ENCODE measurements at places on chromosomes 3 and 15. TPM values are rescaled to one million over a fixed set of nuclear protein-coding genes. Genes with fewer than 3 reads are reported as not detected.

GRCh38 chr3:17357035-17357710 is 385.3 kb downstream of the TBC1D5 start:
- no peak for ATAC-seq

RBM15B gene
- 25.1 TPM for total RNA-seq

DNA sequence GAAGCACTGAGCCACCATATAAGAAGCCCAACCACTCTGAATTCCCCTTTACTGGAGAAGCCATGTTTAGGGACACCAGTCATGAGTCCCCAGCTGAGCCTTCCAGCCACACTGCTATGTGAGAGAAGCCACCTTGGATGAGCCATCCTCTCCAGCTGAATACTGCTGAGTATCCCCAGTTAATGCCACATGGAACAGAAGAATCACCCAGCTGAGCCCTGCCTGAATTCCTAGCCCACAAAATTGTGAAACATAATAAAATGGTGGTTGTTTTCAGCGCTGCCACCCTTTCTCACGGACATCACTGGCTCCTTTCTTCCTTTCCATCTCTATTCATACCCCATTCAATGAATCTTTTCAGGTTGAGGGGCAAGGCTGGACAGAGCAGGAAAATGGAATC is 22.1 kb upstream of the LYZL4 start:
- no peak for ATAC-seq

DNA sequence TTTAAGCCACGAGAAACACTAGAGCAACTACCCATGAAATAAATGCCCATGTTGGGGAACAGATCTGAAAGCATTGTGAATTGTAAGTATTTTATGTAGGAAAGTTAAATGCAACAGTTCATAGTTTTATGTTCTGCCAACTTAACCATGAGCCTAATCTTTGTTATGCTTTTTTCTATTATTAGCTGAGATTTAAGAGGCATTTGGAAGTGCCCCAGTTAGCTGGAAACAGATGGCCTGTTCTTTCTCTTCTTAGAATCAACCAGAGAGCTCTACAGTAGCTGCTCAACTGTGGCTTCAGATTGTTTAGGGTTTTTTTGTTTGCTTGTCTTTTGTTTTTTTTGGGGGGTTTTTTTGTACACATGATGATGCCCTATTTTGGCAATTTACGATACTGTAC is 284.4 kb downstream of the KCNH8 start:
- ATAC-seq: no peak

CFAP161 gene
- 0.36 TPM for total RNA-seq

DNA sequence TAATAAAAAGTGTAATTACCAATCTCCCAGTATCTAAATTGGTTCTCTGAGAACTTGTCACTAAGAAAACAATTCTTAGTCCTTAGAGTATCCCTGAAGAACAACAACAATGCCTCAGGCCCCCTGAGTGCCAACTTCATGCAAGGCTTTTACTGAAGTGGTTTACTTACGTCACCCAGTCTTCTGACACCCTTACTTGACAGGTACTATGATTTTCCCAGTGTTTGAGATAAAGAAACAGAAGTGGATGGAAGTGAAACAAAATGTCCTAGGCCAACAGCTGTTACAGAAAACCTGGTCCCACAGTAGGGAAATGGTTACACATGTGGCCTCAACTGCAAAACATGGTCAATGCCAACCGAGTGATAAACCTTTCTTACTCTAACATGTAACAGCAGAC is 331.1 kb downstream of the FOXP1 start:
- no peak for ATAC-seq

DNA sequence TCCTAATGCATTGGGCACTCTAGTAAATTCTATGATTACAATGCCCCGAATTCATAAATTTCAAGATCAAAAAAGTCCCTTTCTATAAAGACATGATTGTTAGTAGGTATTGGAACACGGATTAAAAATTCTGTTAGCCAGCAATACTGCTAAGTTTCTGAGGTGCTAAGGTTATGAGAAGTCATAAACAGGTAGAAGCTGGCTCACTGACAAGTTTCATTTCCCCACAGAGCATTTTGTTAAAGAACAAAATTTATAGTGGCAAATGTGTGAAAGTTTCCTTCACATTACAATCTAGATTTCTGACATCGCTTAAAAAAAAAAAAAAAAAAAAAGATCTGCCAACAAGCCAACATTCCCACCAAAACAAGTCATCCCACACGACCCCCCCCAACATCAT is 12.4 kb upstream of the MAN2C1 start:
- ATAC-seq: no peak

VPS33B gene
- 13.4 TPM for total RNA-seq

- ATAC-seq: no peak
These were observed 148.1 kb upstream of the PEX5L start for GRCh38 chr3:180184816-180185215.

CHRD gene
- total RNA-seq: 0.84 TPM

- ATAC-seq: no peak
These were observed 7.1 kb upstream of the SLC6A11 start for GRCh38 chr3:10808974-10809373.

GRCh38 chr15:90596943-90597342 is 67.2 kb downstream of the CRTC3 start:
- no peak for ATAC-seq

DNA sequence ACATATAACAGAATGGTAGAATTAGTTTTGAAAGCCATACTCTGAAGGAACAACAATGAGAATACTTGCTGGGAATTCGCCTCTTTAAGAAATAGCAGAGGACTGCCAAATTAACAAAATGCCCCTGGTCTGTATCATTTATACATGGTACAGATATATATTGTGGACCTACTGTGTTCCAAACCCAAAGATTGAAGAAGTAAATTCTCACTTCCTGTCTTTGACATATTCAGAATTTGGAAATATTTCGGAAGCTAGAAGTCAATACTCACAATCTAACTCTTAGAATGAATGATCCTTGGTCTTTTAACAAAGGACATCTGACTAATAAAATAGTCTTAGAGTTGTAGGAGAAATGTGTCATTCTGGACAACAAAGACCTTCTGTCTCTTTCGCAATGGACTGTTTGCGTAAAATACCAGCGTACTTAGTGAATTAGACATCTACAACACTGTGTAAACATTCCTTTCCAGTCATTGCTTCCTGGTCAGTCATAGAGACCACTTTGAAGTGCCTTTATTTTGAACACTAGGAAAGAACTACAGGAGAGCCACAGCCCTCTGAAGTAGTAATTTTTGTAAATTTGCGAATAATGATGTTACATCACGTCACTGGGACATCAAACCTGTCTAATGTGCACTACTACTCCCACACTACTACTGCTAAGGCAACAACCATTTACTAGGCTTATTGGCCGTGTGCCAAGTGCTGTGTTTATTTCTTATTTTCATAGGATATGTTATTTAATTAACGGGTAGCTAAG is 68.0 kb downstream of the CHL1 start:
- ATAC-seq: peak; percentile 95

ZNF710 gene
- total RNA-seq: 27.9 TPM

GRCh38 chr3:15211937-15212336 is 5.9 kb downstream of the CAPN7 start:
- no peak for ATAC-seq

DNA sequence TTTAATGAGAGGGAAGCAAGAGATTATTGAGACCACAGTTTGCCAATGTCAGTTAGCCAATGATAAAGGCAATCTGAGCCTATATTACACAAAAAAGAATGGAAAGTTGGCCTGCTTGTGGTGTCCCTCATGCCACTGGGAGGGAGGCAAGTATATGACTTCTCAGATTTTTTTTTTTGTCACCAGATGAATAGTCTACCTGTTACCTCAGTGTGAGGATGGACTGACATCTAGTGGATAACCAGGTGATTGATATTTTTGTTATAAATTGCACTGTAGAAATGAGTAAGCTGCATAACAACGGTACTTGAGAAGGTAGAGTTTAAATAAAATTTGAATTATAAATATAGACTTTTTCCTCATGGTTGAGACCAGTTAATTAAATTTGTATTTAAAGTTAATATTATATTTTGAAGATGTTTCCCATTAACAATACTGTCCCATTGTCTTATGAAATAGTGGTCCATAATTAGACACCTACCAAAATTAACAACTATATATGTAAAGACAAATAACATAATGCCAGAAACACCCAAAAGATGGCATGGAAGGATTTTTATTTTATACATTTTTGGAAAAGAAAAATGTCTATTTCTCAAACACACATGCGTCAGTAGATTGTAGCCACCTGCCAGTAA is 237.8 kb upstream of the GADL1 start:
- peak; percentile 82 for ATAC-seq

- no peak for ATAC-seq
These were observed 14.2 kb upstream of the ADIPOQ start for GRCh38 chr3:186828340-186828739.

ABI3BP gene
- 7.1 TPM for total RNA-seq

GRCh38 chr3:178851564-178851963 is 220.0 kb downstream of the ZMAT3 start:
- no peak for ATAC-seq

GRCh38 chr3:71672340-71672739 is 52.9 kb downstream of the EIF4E3 start:
- no peak for ATAC-seq

DNA sequence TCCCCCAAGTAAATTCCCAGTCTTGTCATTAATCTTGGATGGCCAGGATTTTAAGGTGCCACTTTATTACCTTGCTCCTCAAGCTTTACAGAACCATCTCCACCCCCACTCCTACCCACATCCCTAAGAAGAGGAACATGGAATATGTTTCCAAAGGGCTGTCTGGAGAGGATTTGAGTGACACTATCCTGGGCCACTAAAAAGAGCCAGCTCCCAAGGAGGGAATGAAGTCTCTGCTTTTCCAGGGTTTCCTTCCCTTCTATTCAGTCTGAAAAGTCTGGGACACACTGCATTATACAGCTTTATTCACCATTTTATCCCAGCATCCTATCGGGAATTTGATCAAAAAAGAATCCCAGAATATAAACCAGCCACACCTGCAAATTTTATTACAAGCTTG is 35.6 kb upstream of the MECOM start:
- no peak for ATAC-seq

- ATAC-seq: no peak
These were observed 24.2 kb upstream of the HDC start for GRCh38 chr15:50289749-50290148.

GRCh38 chr15:44327578-44327977 is 39.1 kb downstream of the GOLM2 start:
- ATAC-seq: no peak

DNA sequence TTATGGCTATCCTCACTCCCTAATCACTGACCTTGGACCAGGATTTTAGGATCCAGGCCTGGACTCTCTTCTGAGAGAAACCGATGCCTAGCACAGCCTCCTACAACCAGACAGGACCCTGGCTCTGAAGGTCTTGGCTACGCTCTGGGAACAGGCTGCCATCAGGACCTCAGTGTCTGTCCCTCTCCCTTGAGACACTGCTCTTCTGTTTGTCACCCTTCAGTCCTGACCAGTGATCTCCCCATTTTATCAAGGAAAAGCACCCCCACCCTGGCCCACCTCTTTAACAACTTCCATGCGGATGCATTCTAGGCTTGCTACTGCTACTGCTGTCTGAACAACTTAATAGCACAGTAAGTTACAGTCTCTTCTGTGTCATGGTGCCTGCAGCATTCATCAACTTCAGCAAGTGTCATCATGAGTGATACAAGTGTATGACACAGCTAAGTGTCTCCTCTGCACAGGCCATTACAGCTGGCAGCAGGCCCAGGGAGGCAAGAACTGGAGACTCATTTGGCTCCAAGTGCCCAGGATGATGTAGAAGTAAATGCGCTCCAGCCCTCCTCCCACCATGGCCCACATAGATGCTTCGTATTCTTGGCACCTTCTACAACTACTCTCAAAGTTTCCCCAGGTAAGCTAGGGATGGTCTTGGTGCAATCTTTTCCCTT is 302.4 kb downstream of the EPHB1 start:
- no peak for ATAC-seq

FBXO40 gene
- total RNA-seq: not detected

SPTSSB gene
- 3.2 TPM for total RNA-seq

GPR171 gene
- total RNA-seq: 0.32 TPM

DNA sequence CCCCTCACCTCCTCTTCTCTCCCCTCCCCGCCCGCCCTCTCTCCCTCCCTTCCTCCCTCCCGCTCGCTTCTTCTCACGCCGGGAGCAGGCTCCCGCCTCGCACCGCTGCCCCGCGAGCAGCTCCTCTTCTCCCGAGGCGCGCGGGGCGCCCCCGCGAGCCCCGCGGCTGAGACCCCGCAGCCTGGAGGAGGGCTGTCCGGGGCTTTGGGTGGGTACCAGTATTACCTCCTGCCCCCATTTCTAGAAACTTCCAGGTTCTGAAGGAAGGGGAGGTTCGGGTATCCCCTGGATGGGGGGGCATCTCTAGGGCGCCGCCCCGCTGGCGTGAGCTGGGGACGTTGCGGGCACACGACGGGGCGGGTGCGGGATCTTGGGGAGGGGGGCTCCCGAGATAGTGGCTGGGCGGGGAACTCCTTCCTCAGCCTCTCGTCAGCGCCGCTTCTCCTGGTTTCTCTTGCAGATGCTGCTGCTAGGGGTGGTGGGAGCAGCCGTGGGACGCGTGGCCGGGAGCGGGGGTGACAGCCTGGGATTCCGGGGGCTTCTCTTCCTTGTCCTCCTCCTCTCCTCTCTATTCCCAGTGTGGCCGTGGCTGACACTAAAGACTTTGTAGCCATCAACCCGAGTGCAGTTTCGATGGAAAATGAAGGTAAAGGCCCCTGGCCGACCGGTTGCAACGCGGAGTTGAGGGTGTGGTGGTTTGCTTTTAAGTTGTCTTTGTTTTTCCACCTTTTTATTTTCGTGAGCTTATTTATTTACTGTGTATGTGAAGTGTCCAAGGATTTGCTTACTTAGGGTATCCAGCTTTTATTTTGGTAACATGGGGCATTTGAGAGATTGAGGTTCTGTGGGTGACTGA is 474 bp downstream of the ATP2C1 start:
- peak; percentile 43 for ATAC-seq

- no peak for ATAC-seq
These were observed 26.4 kb upstream of the SCN10A start for GRCh38 chr3:38842266-38842965.

HRG gene
- total RNA-seq: 0.12 TPM

GASK1A gene
- total RNA-seq: 2.9 TPM

C2CD4A gene
- 0.44 TPM for total RNA-seq

MESP2 gene
- 0.40 TPM for total RNA-seq

DNA sequence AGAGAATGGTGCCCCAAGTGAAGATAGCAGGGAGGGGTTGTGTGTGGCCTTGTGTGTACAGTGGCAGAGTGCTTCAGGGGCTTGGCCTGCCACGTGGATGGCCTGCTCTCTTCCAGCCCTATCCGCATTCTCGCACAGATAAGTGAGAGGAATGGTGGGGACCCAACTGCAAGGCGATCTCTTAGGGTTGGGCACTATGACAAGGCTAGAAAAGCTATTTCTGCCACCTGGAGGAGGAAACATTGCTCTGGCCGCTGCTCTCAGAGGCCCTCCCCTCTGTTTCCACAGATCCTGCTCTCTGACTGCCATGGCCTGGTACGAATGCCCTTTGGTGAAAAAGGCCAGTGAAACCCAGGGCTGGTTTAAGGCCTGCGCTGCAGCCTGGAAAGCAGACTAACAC is 20.6 kb downstream of the EEFSEC start:
- ATAC-seq: no peak

DNA sequence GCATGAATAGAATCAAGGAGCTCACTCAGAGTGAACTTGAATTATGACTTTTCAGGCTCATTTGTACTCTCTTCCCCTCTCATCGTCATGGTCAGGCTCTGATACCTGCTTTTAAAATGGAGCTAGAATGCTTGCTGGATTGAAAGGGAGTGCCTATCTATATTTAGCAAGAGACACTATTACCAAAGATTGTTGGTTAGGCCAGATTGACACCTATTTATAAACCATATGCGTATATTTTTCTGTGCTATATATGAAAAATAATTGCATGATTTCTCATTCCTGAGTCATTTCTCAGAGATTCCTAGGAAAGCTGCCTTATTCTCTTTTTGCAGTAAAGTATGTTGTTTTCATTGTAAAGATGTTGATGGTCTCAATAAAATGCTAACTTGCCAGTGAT is 9.6 kb downstream of the CCNDBP1 start:
- ATAC-seq: no peak
